ENCODE measurements at places on chromosomes 11 and 22.

DNA sequence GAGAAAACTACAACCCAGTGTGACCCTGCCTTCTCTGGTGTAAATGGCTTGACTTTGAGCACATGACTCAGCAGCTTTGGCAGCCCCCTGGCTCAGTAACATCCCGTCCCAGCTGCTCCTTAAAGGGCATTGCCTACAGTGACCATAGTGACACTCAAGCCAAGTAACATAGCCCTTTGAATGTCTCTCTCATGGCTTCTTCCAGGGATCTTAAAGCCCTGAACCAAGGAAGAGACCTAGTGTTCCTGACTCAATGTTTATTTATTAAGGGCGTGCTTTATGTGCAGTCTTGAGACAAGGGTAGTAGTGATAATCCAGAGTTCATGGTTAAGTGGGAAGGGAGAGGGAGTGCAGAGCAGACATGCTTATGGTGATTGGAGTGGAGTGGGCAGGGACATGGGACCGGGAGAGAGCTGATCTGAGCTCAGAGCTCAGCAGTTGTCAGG lies 125.7 kb downstream of the PARVA start:
- DNase-seq = peak; percentile 40

DNA sequence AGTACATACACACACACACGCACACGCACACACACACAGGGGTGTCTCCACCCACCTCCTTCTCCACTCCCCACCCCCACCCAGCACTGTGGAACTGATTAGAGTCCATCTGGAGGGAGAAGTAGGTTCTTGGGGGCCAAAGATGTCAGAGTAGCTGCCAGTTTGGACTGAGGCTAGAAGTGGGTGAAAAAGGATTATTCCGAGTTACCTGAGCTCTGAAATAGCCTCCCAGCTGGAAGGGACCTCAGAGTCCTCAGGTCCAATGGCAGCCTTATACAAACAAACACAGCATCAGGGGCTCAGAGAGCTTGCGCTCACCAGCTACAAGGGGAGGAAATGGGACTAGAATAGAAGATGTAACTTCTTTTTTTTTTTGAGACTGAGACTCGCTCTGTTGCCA lies 20.8 kb downstream of the IL10RA start:
- no peak for DNase-seq

DNA sequence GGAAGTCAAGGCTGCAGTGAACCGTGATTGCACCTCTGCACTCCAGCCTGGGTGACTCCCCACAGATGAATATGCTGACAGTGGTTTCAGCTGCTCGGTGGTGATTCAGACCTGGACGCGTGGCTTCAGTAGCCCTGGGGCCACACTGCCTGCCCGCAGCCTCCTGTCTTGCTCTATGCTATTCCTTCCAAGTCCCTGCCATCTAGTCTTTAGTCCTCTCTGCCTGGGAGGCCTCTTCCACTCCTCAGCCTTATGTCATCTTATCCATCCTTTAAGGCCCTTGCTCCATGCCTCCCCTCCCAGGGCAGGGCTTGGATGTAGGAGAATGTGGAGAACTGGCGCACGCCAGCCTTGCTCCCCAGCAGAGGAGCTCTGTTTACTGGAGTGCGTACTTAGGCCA lies 23.0 kb downstream of the YDJC start:
- no peak for DNase-seq

- DNase-seq = no peak
These were observed 6.5 kb downstream of the NNMT start for GRCh38 chr11:114302663-114303062.

- DNase-seq = no peak
These were observed 27.5 kb upstream of the MTNR1B start for GRCh38 chr11:92941676-92942571.

DNA sequence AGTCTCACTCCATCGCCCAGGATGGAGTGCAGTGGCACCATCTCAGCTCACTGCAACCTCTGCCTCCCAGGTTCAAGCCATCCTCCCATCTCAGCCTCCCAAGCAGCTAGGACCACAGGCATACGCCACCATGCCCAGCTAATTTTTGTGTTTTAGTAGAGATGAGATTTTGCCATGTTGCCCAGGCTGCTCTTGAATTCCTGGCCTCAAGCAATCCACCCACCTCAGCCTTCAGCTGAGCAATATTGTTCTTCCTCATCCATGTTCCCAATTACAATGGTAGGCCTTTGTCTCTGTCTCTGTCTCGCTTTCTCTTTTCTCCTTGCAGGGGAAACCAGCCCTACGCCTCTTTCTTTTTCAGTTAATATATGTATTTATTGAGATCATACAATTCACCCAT lies 10.3 kb downstream of the HSPA8 start:
- DNase-seq = no peak

GRCh38 chr22:16717699-16718558 lies 107.3 kb downstream of the XKR3 start:
- no peak for DNase-seq

DNA sequence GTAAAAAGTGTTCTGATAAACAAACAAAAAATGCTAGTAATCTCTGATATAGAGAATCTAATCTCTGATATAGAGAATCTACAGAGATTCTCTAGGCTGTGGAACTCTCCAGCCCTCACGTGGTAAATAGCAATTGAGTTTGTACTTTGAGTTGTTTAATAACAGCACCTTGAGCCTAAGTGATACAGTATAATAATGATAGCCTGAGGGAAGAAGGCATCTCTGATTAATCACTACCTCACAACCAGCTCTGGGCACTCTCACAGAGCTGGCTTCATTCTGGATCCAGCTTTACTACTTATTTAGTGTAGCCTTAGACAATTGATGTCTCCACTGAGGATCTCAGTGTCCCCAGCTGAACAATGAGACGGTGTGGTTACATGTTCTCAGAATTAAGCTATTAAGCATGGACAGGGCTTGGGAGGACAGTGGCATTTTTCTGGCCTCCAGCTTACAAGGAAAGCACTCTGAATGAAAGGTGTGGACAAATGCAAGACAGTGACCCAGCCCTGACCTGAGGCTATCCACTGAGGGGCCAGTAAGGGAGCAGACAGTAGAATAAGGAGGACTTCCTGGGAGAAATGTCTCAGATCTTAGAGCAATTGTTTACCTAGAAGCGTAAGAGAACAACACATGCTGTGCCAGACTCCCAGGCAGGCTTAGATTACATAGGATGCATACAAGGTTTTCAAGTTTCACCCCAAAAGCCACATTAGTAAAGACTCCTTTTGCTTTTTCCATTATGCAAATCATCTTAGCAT lies 88.7 kb upstream of the DRD2 start:
- DNase-seq = no peak

GRCh38 chr11:2580061-2580421 lies 119.8 kb downstream of the KCNQ1OT1 start:
- no peak for DNase-seq

GRCh38 chr11:126945319-126945718 lies 55.3 kb downstream of the KIRREL3 start:
- DNase-seq = no peak

DNA sequence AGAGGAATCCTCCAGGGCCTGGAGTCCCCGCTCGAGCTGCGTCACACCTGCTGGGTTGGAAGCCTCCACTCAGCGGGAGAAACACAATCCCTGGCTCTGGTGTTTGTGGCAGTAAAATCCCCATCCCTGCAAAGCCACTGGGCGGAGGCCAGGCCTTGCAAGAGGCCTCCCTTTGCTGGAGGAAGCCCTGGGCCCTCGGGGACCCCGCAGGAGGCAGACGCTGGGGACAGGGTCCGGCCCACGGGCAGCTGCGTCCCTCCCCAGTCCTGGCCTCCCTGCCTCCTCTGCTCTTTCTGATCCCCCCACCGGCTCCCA lies 194.7 kb downstream of the BRD1 start:
- peak; percentile 64 for DNase-seq

Data from ecto neural progenitor cell (in vitro differentiated cells).